ENCODE measurements at places on chromosomes 7 and 10.

GRCh38 chr7:20532890-20533289 lies 82.6 kb upstream of the ABCB5 start:
- DNase-seq = no peak

DNA sequence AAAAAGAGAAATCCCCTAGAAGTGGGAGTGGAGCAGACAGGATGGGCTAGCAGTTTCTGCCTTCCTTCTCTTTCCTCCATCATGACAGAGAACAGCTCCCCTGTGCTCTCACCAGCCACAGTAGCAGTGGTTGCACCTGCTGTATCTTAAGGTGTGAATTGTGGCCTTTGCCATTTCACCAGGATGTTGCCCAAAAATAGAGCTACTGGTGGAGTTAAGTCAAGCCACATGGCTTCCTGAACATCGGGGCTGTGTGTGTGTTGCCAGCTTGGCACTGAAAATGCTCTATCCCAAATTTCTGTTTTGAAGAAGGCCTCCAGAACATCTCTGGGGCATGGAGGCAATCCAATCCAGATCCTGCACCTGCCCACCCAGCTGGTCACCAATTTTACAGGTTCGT lies 348.7 kb downstream of the EXOC4 start:
- no peak for DNase-seq

GRCh38 chr10:75782463-75783248 lies 351.2 kb downstream of the LRMDA start:
- no peak for DNase-seq

GRCh38 chr10:49465736-49466135 lies 69.8 kb upstream of the DRGX start:
- DNase-seq = no peak

GRCh38 chr10:43699516-43699915 lies 50.8 kb upstream of the ZNF32 start:
- DNase-seq = no peak

- no peak for DNase-seq
Measured at GRCh38 chr10:125567529-125567928, 115.4 kb downstream of the TEX36 start.

DNA sequence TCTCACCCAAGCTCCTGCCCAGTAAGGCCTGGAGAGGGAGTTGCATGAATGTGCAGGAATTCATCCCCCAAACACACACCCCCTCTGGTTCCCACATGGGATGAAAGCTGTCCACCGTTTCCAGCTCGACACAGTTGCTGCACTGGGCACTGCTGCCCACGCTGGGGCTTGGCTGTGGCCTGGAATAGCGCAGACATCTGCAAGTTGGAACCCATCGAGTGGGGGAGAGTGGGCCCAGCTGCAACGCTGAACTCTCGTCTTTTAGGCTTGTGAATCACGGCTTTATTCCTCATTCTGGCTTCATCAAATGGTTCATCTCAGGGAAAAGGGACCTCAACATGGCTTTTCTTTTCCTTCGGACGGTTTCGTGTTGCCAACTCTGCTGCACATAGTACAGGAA lies 264.7 kb downstream of the DNAJB6 start:
- no peak for DNase-seq

DNA sequence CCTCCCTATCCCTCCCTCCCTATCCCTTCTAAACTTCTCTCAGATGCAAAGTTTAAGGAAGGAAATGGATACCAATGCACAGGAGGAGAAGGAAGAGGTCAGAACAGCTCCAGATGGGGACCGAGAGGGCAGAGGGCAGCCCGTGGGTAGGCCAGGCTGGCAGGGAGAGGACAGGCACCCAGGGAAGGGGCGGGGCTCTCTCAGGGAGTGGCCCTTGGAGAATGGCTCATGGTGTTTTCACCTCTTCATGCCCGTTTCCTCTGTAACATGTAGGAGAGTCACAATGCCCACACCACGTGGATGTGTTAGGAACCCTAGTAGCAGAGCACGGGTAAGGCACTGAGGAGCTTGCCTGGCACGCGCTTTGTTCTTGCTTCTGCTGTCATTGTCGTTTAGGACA lies 264.5 kb downstream of the CELF2 start:
- no peak for DNase-seq

DNA sequence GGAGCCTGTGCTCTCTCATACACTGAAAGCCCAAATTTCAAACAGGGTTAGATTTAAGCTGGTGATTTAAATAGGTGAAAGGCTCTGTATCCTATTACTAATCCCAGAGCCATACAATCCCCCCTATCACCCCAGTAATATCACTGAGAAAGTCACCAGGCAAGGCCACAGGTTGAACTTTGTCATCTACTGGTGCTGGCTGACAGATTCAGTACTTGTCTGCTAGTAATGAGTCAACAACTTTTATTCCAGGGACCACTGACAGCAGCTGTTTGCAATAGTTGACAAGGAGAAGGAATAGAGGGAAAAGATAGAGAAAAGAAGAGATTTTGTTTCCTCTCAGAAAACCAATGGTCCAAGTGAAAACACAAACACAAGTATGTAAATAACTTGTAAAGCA lies 10.4 kb downstream of the ASB15 start:
- no peak for DNase-seq

DNA sequence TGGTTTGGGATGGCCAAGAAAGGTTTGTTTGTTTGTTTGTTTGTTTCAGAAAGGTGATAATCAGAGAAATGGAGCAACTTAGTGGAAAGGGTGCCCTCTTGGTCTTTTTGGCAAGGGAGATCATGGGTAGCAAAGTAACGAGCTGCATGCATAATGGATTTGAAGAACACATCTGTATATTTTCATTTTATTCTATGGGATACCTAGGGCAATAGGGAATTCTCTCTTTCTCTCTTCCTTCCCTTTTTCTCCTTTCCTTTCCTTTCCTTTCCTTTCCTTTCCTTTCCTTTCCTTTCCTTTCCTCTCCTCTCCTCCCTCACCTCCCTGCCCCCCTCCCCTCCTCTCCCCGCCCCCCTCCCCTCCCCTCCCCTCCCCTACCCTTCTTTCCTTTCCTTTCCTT lies 492.1 kb downstream of the NEBL start:
- DNase-seq = no peak

DNA sequence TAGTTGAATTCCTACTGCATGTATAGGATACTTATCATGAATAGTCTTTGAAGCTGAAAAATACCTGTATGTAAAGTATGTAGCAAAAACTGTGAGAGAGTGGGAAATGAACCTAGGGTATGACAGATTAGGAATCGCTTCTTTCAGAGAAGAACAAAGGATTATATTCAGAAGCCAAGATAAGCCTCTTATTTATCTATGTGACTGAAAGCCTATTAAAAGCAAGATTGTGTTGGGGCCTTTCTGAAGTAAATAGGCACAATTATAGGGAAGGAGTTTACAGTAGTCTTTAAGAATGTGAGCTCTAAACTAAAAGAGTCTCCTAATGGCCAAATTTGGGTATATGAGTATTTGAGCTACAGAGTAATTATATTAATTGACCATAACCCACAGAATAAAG lies 102.1 kb downstream of the MTERF1 start:
- no peak for DNase-seq

Data from CD4-positive, alpha-beta T cell treated with Interleukin-15 for 4 hours (primary cell).